ENCODE measurements at places on chromosomes 5 and 9.

DNA sequence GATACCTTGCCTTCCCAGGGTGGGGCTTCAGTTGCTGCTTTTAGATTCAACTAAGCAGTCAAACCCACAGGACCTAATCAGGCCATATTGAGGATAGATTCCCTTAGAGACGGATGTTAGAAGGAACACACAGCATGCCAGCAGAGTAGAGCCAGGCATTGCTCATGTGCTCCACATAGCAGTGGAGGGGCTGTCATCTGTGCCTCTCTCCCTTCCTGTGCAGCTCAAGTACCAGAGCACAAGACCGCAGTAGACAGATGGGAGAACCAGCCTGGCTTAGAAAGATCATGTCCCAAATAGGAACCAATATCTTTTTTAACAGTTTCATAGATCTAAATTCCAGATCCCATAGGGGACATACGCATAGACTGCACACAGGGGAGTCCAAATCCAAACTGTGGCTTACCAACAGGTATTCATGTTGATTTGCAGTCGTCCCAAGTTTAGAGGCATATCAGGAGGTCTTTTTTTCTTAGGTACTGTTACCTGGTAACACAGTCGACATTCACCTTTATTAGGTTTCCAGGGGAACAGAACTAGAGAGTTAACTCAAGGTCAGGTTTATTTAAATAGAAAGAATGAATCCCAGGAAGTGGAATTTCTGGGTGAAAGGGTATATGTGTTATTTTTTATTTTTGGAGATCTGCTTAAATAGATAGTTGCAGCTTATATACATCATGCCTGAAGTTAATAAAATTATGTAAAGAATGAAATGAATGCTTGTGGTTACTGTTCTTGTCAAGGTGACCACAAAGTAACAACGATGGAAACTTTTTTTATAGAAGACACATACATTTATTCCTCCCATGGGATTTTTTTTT is 43.5 kb upstream of the PCAT7 start:
- DNase-seq: no peak

DNA sequence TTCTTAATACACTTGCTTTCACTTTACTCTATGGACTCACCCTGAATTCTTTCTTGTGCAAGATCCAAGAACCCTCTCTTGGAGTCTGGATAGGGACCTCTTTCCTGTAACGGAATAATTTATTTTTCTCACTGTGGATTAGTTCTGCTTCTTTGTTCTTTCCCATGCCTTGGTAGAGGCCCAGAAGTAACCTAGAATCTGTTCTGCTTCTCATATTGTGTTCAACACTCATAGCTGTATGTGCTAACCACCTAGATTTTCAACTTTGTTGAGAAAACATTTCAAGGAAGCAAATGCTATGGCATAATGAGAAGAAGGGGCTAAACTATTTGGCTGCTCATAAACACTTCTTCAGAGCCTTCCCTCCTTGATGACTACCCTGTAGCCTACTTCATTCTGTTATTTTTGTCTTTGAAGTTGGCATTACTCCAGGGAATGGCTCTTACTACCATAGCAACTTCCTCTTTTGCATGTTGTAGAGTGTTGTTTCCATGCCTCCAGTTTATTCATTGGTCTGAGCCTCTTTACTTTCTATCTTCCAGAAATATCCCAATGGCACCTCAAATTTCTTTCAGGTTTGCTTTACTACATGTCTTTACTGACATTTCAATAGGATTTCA is 74.3 kb downstream of the KIAA0825 start:
- DNase-seq: no peak

GRCh38 chr9:123616707-123617106 is 260.7 kb downstream of the CRB2 start:
- no peak for DNase-seq

DNA sequence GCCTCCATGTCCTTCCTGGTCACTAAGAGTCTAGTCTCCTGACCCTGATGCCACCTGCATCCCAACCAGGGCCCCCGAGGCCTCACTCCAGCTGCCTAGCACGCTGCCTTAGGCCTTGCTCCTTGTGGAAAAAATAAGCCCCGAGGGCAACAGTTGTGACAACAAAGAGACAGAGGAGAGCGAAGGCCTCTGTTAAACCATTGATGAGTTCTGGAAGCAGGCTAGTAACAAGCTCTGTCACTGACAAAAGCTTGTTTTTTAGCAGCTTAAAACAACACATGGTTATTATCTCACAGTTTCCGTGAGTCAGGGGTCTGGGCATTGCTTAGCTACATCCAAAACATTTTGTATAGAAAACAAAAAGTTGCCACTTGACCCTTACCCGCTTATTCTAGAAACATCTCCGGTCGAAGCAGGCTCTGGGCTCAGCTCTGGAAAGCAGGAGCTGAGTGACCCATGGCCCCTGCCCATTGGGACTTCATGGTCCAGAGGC is 48.2 kb upstream of the TBC1D2 start:
- no peak for DNase-seq

GRCh38 chr5:142025637-142026036 is 12.8 kb upstream of the GNPDA1 start:
- no peak for DNase-seq

GRCh38 chr9:136587145-136587943 is 41.5 kb upstream of the NOTCH1 start:
- DNase-seq: no peak

- no peak for DNase-seq
These were observed 6.1 kb upstream of the TMEFF1 start for GRCh38 chr9:100466829-100467221.

All from stimulated activated CD8-positive, alpha-beta memory T cell treated with anti-CD3 and anti-CD28 coated beads, Interleukin-15, amount 100 ng/mL, for 48 hours (primary cell).